ENCODE measurements at places on chromosomes 1 and 21.

- no peak for DNase-seq
These were observed 15.3 kb upstream of the TEDDM1 start for GRCh38 chr1:182415789-182416188.

GRCh38 chr1:117009132-117009531 is 7.6 kb downstream of the CD101 start:
- DNase-seq: no peak

- no peak for DNase-seq
These were observed 426.7 kb downstream of the KCNT2 start for GRCh38 chr1:196181594-196181878.

- DNase-seq: no peak
These were observed 368.4 kb upstream of the GREM2 start for GRCh38 chr1:240980342-240980741.

- no peak for DNase-seq
These were observed 109.8 kb upstream of the IVNS1ABP start for GRCh38 chr1:185426848-185427247.

DNA sequence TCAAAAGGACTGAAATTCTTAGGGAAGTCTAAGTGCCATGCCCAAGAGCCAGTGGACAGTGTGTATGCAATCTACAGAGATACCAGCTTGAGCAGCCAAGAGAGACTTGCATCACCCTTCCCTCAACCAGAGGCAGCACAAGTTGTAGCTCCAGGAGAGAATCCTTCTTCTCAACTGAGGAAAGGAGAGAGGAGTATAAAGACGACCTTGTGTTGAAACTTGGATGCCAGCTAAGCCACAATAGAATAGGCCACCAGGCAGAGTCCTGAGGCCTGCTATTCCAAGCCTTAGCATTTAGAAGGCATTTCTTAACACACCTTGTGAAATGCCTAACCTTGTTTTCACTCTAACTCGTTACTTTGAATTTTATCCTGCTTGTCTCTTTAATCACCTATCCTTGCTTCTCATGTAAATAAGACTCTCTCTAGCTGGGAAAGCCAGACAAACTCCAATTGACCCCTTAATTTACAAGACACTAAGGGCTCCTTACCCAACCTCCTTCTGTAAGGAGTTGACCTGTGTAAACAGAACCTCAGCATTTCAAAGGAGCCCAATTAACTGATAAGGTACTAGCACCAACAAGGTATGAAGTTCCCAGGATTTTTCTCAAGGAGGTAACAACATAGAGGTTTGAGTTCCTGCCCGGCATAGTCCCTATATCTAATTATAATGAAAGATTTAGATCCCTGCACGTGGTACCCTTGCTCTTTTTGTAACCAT is 738.8 kb downstream of the AMY1C start:
- no peak for DNase-seq

DNA sequence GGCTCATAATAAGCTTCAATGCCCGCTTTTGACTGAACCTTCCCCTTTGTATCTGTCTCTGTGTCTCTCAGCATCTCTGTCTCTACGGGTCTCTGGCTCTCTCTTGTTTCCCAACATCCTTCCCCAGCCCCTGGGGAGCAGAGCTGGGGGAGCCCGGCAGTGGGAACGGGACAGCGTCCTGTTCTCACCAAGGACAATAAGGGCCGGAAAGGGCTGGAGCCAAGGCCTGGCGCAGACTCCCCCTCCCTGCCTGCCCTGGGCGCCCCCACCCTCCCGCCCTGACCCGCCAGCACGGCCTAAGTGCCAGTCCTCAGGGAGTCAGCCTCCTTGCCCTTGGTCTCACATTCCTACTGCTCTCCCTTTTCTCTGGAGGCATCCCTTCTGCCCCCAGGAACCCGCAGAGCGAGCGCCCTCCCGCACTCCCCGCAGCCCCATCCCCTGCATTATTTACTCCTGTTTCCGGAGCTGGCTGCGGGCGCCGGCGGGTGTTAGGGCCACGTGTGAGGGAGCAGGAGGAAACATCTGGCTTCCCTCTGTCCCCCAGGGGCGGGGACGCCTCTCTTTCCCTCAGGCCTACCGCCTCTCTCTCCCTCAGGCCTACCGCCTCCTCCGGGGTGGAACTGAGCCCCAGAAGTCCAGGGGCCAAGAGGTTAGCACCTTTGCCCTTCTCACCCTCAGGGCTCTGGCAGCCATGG is 6.5 kb downstream of the KRTCAP2 start:
- peak; percentile 58 for DNase-seq

GRCh38 chr21:35575280-35575915 is 484.9 kb downstream of the SETD4 start:
- DNase-seq: no peak

DNA sequence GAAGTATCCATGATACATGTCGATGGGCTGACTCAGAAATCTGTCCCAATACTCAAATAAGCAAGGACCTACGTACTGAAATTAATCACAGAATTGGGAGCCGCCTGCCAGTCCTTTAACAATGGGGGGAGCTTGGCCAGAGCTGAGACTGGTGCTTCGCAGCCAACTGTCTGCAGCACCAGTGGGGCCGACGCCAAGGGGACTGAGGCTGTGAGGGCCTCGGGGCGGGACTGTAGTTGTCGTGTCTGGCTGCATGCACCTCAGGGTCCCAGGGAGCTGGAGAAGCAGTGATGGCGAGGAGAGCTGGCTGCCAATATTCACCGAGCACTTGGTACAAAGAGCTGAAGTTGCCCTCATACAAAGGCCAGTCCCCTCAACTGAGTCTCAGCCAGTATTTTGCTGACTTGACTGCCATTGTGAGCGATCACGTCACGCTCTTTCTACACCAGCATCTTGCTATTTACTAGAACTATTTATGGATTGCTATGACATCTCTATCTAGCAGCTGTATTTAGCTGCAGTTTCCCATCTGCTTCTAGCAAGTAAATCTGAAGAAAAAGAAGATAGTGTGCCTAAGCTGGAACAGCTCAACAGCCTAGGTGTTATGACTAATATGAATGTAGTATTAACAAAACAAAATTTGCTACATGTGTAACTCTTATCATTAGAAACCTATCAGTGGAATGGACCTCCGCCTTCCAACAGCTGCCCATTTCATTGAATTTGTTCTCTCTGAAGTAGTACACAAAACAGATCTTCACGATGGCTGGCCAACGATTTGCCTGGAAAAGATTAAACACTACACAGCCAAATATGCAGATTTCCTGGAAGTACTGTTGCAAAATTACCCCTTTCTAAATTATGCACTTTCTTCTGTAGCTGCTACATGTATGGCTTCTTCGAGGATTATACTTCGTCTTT is 29.1 kb downstream of the EVI5 start:
- peak; percentile 62 for DNase-seq

Measured in ovary (tissue), 10 donors.